ENCODE measurements at places on chromosomes 7 and 10.

DNA sequence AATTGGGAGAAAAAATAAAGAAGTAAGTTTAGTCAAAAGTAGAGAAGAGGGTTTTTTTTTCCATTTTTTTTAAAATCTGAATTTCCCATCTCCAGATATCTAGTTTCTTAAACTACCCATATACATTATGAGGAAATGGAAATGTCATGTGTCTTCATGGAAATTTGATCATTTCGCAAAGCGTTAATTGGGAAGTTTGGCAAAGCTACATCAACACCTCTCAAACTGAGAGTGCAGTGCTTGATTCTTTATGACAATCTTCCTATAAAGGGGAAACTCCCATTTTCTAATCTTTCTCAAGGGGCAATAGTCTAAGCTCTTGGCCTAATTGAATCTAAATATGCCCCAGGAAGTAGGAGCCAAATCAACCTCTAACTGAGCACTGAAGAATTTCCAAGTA is 110.4 kb upstream of the INHBA start:
- no peak for DNase-seq

- no peak for DNase-seq
Measured at GRCh38 chr10:108872854-108873253, 1050.5 kb downstream of the XPNPEP1 start.

GRCh38 chr7:102284891-102285539 is 1.7 kb upstream of the SH2B2 start:
- DNase-seq = no peak

- no peak for DNase-seq
Measured at GRCh38 chr10:79398642-79399041, 46.8 kb downstream of the ZCCHC24 start.

DNA sequence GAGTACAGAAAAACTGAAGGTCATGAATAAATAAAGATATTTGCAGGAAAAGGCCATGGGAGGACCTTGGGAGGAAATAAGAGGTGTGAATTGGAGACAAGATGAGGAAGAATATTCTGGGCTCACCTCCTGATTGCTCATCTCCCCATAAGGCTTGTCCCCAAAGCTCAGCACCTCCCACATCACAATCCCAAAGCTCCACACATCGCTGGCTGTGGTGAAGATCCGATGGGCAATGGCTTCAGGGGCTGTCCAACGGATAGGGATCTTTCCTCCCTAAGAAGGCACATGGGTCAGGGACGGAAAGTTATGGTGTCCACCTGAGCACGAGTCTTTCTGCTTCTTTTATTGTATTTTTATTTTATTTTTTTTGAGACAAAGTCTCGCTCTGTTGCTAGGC is 12.9 kb downstream of the ZYX start:
- no peak for DNase-seq

DNA sequence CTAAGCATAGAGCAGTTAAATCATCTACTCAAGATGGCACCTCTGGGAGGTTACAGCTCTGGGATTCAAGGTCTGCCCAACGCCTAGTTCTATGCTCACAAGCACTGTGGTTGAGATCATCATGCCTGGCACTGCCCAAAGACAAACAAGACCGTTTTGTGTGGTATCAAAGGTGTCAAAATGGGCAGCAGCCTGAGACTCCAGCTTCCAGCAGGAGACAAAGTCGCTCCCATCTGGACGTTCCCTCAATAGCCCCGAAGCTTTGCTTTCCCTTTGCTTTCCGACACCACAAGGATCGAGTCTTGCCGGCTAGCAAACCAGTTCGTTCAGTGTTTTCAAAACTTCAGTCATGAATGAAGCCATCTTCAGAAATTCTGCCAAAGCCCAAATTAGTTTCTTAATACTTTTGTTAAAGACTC is 5.1 kb downstream of the HABP2 start:
- no peak for DNase-seq

Data from activated CD8-positive, alpha-beta memory T cell treated with anti-CD3 and anti-CD28 coated beads for 4 hours (primary cell).